Hepatocyte (in vitro differentiated cells): ENCODE measurements at places on chromosomes 2 and 18.

DNA sequence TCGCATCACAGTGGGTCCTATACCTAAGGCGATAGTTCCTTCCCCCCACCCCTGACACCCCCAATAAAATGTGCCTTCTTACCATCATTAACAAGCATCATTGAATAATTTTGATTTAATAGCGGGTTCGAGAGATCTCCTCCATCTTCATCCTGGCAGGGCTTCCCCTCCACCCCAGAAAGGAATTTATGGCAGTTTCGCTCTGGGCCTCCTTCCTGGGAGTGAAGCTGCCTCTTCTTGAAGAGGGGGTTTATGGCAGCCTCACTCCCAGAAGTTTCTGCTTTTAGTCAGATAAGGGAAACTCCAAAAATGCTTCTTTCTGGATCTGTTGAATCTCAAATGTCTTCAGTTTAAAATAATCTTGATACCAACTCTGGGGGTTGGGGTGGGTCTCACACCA lies 45.7 kb downstream of the RRM2 start:
- DNase-seq = peak; percentile 39

GRCh38 chr2:196140213-196140612 lies 31.2 kb downstream of the STK17B start:
- DNase-seq = no peak

GRCh38 chr2:192854031-192854430 lies 659.3 kb upstream of the TMEFF2 start:
- DNase-seq = no peak

DNA sequence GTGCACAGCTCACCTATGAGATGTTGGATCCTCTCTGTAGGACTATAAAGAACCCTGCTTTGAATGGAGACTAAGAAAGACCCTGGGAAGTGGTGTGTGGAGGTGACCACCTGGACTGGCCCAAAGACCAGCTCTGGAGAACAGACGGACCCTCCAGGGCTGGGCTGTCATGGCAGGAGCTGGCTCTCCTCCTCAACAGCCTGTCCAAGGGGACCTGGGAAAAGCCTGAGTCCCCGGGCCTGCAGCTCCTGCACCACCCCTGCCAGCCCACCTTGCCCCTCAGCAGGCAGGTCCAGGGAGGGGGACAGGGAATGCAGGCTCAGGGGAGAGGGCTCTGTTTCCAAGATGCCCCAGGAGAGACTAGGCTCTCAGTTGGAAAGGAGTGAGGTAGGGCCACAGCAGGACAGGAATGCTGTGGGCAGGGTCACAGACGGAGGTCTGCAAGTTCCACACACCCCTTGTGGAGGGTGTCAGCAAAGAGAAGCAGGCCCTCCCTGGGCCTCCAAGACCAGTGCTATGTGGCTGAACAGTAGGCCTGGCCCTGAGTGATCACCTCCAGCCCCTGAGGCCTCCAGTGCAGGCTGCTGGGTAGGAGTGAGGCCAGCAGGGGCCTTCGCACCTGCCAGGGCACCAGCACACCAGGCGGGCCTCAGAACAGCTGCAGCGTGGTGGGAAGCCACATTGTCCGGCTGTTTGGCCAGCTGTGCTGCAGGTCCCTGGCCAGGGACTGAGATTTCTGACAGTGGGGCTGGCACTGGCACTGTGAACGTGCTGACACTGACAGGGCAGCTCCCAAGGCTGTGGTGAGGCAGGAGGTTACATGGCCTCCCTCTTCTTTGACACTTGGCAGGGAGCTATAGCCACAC lies 86.4 kb upstream of the OTOS start:
- DNase-seq = no peak

- DNase-seq = no peak
Observed at GRCh38 chr18:51091270-51091669, 61.3 kb downstream of the SMAD4 start.

DNA sequence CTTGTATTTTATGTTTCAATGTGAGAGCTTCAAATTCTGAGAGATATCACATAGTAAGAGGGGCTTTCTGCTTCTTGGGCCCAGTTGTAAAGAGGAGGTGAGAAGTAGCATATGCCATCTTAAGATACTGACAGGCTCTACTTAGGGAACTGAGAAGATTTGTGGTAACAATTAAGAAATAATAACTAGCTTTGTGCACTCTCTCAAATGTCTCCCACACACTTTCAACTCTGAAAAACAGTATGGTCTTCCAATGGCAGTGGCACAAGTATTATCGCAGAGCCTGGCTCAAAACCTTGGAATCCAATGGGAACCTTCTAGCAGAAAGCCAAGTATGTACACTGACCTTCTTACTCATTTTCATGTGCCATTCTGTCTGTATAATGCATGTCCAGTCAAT lies 80.3 kb upstream of the FAM237A start:
- DNase-seq = no peak

DNA sequence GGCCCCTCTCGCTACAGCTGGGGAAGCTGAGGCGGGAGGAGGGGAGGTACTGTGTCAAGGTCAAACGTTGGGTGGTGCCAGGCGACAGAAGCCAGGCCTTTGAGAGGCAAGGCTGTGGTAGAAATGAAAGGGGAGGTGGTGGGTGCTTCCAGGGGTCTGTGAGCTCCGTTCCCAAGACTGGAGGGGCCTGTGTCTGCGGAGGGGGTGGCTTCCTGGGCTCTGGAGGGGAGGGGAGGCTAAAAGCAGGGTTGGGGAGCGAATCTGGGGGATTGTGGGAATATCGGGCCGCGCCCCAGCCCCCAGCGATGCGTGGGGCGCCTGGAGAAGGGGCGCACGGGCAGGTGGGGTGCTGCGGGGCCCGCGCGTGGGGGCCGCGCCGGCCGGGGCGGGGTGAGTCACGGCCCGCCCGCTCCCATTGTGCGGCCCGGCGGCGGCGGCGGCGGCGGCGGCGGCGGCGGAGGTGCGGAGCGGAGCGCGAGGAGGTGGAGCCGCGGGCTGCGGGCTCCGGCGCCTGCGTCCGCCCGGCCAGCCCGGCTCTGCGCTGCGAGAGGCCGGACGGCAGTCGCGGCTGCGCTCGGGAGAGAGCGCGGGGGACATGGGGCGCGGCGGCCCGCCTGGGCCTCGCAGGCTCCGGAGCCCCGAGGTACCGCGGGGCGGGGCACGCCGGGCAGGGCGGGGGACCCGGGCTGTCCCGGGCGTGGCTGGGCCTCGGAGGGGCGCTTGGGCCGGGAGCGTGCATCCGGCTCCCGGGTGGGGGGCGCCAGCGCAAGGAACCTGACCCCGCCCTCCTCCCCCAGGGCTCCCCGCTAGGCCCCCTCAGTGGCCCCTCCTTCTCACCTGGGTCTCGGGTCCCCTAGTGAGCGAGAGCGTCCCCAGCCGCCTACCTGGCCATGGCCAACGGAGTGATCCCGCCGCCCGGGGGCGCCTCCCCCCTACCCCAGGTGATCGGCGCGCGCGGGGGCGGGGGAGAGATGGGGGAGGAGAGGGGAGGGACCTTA lies at the start of gene SLC4A3:
SLC4A3 (plus strand) TSS at position 528 of the 998 bp plus-strand sequence; CDS start at position 891, 363 bp downstream.
- DNase-seq = peak; percentile 76

GRCh38 chr2:240287496-240288086 lies 147.1 kb upstream of the OTOS start:
- no peak for DNase-seq

GRCh38 chr18:77013811-77014521 lies 118.6 kb downstream of the MBP start:
- DNase-seq = no peak

GRCh38 chr2:43438858-43439655 lies 156.8 kb downstream of the THADA start:
- no peak for DNase-seq

- peak; percentile 57 for DNase-seq
Observed at GRCh38 chr2:61179701-61180639, 18.0 kb downstream of the C2orf74 start.
